ENCODE measurements at places on chromosomes 4 and X.

- no peak for DNase-seq
These were observed 287.2 kb downstream of the DTHD1 start for GRCh38 chr4:36568575-36568974.

DNA sequence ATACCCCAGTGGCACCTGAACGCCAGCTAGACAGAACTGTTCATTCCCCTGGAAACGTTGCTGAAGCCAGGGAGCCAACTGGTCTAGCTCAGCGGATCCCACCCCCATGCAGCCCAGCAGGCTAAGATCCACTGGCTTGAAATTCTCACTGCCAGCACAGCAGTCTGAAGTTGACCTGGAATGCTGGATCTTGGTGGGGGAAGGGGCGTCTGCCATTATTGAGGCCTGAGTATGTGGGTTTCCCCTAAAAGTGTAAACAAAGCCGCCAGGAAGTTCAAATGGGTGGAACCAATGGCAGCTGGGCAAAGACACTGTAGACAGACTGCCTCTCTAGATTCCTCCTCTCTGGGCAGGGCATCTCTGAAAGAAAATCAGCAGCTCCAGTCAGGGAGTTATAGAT, 213.0 kb downstream of the NKX6-1 start:
- no peak for DNase-seq

DNA sequence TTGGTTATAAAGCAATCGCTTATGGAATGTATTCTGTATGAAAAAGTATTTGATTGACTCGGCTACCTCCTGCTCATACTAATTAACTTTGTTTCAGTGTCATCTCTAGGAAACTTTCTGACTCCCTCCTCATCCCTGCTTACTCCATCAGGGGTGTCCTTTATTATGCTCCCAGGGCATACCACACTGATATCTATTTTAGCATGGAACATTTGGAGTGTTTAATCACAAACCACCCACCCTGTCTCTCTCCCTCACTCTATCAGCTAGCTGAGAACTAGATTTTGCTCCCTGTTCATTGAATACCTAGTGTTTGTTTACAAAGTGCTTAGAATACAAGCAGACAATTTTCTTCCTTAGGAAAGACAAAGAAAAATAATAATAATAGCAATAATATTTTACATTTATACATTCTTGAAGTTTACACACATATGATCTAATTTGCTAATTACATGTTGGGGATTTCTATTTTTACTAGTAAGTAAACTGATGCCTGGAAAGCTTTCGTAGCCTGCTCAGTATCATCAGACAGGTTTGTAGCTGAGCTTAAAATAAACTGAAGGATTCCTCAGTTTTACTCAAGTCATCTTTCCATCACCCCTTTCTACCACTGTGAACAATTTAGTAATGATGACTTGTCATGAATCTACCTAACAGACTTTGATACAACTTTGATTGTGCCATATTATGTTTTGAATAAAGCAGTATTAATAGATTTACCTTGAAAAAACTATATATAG, 811.4 kb upstream of the HS3ST1 start:
- no peak for DNase-seq

GRCh38 chr4:123867910-123868587, 471.5 kb downstream of the SPRY1 start:
- DNase-seq: no peak

GRCh38 chrX:131061306-131061705, 3.2 kb downstream of the ARHGAP36 start:
- DNase-seq: no peak

DNA sequence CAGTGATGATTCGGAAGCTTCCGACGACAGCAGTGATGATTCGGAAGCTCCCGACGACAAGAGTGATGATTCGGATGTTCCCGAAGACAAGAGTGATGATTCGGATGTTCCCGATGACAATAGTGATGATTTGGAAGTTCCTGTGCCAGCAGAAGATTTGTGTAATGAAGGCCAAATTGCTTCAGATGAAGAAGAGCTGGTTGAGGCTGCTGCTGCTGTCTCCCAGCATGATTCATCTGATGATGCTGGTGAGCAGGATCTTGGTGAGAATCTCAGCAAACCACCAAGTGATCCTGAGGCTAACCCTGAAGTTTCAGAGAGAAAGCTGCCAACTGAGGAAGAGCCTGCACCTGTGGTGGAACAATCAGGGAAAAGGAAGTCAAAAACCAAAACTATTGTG, 14.2 kb downstream of the CXCR3 start:
- DNase-seq: no peak

DNA sequence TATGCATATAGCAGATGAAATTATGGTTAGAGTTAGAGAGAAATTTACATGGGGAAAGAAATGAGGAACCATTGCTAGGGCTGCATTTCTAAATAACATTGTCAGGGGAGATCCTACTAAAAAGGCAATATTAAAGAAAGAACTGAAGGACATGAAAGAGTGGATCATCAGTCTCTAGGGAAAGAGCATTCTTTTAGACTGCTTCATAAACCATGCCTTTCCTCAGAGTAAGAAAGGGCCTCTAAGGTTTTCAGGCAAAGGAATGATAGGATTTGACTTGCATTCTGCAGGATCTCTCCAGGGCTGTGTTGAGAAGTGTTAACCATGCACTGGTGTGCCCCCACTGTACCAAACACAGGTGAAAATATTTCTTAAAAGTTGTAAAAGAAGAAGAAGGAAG, 385.4 kb upstream of the MAD2L1 start:
- no peak for DNase-seq

DNA sequence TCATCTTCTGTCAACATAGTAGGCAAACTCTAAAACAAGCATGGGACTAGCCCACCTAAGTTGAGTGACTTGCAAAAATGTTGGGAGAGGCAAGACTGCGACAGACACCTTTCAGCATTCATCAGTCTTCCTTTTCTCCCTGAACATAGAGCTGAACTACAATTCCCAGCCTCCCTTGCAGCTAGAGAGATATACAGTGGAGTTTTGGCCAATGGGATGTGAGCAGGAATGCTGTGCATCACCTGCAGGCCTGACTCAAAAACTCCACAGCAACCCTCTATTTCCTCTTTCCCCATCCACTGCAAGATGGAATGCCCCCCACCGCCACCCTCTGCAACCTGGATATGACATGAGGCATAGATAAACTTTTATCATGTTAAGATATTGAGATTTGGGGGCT, 66.5 kb downstream of the PDHA1 start:
- no peak for DNase-seq

DNA sequence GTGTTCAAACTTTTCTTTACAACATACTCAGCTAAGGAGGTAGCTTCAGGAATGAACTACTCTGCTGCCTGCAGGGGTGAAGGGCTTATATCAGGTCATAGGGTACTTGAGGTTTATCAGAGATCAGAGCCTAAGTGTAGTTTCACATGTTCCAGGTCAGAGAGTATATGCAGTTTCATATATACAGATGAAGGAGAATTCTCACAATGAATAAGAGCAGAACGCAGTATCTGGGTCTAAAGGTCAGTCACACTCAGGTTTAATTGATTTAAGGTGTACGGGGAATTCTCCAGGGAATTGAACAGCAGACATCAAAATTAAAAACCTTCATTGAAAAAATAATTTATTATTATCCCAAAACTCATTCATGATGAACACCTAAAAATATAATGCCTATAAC, 700.6 kb downstream of the TECRL start:
- DNase-seq: no peak

GRCh38 chr4:119697887-119698393, 69.3 kb upstream of the PDE5A start:
- DNase-seq: no peak

- DNase-seq: no peak
These were observed 60.8 kb downstream of the PCDH18 start for GRCh38 chr4:137471461-137471860.

GRCh38 chr4:154526151-154526550, 24.0 kb downstream of the PLRG1 start:
- DNase-seq: no peak

DNA sequence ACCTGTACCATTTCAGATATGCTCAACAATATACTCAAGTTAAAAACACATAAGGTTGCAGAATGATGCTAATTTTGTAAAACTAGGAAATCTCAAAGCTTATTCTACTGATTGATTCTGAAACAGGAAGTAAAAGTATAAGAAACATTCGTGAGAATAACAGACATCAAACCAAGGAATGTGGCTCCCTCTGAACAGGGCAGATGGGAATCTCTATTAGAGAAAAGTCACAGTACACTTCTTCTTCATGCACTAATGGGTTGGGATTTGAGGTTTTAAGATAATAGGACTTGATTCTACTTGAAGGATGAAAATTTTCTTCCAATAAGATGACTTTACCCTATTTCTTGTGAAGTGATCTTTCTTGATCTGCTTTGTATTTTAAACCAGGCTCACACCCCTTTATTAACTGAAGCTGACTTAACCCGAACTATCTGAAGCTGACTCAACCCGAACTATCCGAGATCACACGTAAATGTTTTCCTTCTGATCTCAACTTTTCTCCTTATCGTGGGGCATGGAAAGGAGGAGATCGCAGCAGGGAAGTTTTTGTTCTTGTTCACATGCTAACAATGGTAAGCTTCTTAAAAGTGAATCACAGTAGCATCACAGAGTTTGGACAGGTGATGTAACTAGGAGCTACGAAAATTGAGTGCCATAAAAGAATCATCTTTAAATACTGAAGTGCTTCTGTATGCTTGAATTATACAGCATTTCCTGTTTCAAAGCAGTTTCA, 363.1 kb upstream of the ZFP42 start:
- DNase-seq: no peak

- no peak for DNase-seq
These were observed 902 bp upstream of the LARP1B start for GRCh38 chr4:128060121-128060698.

- DNase-seq: no peak
These were observed 2.4 kb upstream of the CRMP1 start for GRCh38 chr4:5895287-5895686.

DNA sequence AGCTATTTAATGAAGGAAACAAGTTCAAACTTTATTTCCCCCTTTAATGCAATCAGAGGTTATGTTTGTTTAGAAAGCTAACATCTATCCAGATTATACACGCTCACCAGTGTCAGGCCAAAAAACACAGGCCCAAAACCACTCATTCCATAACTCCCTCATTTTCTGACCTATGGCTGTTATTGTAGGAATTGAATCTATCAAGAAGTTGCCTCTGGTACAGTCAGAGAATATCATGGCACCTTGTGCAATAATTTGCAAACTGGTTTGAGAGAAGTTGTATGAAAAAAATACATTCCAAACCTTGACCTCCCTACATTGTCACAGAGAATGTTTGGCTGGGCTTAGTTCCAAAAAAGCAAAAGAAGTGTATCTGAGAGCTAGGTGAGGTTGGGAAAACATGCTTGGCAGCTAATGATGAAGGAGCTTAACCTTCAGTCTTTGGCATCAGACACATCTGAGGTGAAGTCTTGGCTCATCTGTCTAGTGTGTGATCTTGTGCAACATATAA, 591.0 kb downstream of the ANKRD50 start:
- DNase-seq: no peak

Measured in NCI-H187 treated with DMSO at 0.1 percent for 48 hours (cell line).